ENCODE measurements at places on chromosomes 5 and 9. TPM values are rescaled to one million over a fixed set of nuclear protein-coding genes. Genes with fewer than 3 reads are reported as not detected.

- no peak overlapping the region for H3K27ac ChIP-seq
- DNase-seq, result no peak
- no peaks in the 10 kb centered on the region for H3K27me3 ChIP-seq
Observed at GRCh38 chr5:157990583-157991181, 131.7 kb upstream of the CLINT1 start.

GRCh38 chr5:161483721-161484120, 62.8 kb downstream of the GABRB2 start:
- H3K36me3 ChIP-seq, result no peaks in the 10 kb centered on the region
- no peak overlapping the region for H3K27ac ChIP-seq
- no peaks in the 10 kb centered on the region for H3K27me3 ChIP-seq
- DNase-seq, result no peak
- no peaks in the 10 kb centered on the region for H3K4me1 ChIP-seq

GRCh38 chr5:52283221-52283620, 504.5 kb upstream of the ITGA1 start:
- no peak overlapping the region for H3K27ac ChIP-seq

- no peak overlapping the region for H3K4me3 ChIP-seq
- DNase-seq, result no peak
- H3K4me1 ChIP-seq, result no peaks in the 10 kb centered on the region
- H3K27me3 ChIP-seq, result no peaks in the 10 kb centered on the region
Observed at GRCh38 chr5:88393042-88393441, 124.4 kb upstream of the TMEM161B start.

The NRG2 gene
- total RNA-seq, result 2.2 TPM

DNA sequence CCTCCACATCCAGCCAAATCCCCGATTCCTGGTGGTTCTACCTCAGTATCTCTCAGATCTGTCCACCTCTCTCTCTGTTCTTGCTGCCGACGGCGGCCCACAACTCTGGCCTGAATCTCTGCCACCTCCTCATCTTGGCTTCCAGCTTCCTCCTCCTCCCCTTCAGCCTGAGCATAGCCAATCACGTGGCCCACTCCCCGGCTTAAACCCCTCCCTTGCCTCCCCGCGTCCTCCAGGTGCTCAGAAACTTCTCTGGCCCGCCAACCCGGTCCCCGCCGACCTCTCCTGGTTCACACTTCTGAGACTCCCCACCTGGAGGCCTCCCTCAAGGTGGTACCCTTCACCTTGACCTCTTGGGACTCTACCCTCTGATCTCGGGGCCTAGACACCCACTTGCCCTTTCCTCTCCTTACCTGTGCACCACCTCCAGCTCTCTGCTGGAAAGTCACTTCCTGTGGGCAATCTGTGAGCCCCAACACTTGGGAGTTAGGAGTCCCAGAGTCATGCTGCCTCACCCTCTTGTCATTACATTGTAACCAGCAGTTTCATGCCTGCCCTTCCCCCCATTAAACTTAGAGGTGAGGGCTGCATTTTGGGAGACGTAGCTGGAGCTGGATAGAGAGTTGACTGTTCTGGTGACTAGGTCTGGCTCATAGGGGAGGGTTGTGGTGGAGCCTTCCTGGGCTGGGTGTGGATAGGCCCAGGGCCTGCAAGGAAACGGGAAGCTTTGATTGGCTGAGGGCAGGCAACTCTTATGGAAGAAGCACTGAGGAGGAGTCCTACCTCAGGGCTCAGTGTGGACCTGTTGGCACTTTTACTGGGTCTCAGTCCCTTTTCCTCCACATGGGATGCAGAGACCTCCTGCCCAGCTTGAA, 4.5 kb upstream of the SET start:
- peaks cover 45% of the 10 kb centered on the region for H3K4me1 ChIP-seq
- H3K27ac ChIP-seq, result peak overlapping the region; percentile 70
- H3K27me3 ChIP-seq, result no peaks in the 10 kb centered on the region

DNA sequence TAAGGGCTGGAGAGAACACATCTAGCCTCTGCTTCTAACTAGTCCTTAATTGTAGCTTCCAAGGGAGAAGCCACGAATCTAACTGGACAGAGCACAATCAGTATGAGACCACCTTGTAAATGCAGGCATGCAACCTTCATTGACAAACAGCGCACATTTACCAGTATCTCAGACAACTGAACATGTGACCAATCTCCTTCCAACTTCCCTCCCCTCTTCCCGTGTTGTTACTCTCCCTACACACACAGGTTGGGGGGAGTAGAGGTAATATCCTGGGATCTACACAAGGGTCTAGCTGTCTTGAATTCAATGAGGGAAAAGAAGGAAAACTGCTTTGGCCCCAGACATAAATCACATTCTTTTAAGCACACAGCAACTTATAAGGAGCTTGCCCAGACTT, 77.6 kb downstream of the LIFR start:
- peaks cover 67% of the 10 kb centered on the region for H3K36me3 ChIP-seq
- no peak overlapping the region for H3K27ac ChIP-seq
- H3K27me3 ChIP-seq, result no peaks in the 10 kb centered on the region
- H3K4me1 ChIP-seq, result no peaks in the 10 kb centered on the region
- DNase-seq, result no peak

The PPP2CA gene
- total RNA-seq, result 205 TPM

The RASGRF2 gene
- 6.0 TPM for total RNA-seq

The FSTL4 gene
- total RNA-seq, result 0.17 TPM

DNA sequence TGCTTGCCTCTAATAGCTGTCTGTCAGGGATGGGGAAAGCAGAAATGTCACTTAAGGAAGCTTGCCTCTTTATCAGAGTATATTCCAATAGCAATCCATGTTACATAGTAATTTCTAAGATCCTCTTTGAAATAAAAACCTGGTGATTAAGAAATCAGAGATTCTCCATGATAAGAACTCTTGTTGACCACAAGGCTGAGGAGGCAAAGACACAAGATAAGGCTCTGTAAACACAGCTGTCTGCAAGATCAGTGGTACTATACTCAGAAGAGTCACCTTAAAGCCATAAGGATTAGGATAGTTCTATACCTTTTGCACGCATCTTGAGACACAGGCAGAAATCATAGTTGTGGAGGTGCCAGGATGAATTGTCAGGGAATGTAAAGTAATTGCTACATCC, 40.3 kb downstream of the HEXB start:
- no peaks in the 10 kb centered on the region for H3K4me1 ChIP-seq
- no peaks in the 10 kb centered on the region for H3K27me3 ChIP-seq
- no peak overlapping the region for H3K4me3 ChIP-seq
- H3K36me3 ChIP-seq, result no peaks in the 10 kb centered on the region
- H3K27ac ChIP-seq, result no peak overlapping the region

Measured in heart left ventricle (tissue), 16 donors.